Panc1 (cell line): ENCODE measurements at places on chromosomes 3 and 15.

GRCh38 chr3:1421577-1421976, 328.8 kb downstream of the CNTN6 start:
- no peak for DNase-seq

DNA sequence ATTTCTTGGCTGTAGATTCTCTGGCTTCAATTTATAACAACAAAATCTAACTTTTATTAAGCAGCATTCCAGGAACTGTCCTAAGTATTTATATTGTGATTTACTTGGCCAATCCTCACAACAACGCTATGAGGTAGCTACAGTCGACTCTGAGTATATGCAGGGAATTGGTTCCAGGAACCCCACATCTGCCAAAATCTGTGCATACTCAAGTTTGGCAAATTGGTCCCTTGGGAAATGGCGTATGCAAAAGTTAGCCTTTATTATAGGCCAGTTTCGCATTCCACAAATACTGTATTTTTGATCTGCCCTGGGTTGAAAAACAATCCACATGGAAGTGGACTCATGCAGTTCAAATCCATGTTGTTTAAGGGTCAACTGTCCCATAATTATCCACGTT, 53.9 kb downstream of the RAP2B start:
- no peak for DNase-seq

DNA sequence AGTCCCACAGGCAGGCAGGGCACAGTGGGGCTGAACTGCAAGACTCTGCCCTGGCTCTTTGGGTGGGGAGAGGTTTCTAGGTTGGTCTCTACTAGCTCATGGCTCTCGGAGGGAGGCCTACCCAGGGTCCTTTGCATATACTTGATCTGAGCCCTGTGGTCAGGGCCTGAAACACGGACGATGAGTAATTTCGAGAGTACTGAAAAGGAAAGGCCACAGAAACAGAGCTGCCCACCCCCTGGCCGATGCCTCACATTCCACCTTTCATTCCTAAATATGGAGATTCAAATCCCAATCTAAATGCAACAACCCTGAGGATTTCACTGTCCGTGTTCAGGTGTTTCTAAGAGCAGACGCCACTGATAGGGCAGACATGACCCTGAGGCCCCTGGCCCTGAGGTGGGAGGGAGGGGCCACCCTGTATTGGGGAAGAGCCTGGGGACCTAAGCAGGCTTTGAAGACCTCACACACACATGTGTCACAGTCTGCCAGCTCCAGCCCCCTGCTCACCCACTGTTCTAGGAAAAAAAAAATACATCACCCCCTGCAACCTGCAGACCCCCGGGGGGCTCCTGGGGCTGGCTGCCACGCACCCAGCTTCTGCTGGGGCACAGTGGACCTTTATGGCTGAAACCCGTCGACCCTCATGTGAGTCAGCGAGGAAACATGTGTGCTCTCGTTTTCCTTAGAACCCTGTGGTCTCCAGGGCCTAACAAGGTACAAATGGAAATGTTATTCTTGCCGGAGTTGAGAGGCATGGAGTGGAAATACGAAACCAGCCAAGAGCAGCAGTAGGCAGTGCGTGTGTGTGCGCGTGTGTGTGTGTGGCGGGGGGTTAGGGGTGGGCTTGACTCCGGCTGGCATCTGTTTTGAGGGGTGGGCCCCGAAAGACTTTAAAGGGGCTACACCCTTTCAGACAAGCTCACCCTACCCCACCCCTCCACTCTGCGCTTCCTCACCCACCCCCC, 112.7 kb downstream of the CHSY1 start:
- no peak for DNase-seq

GRCh38 chr3:5122741-5123706, 932 bp downstream of the ARL8B start:
- no peak for DNase-seq

- no peak for DNase-seq
Measured at GRCh38 chr3:73061416-73061815, at the start of gene EBLN2. Gene EBLN2, plus strand, starts transcription at chr3:73061659. Its CDS starts 423 bp downstream, at chr3:73062082.

GRCh38 chr3:72102112-72102616, 317.2 kb upstream of the PROK2 start:
- DNase-seq, result no peak

GRCh38 chr3:50121072-50122032, 32.6 kb downstream of the RBM5 start:
- DNase-seq, result peak; percentile 32

DNA sequence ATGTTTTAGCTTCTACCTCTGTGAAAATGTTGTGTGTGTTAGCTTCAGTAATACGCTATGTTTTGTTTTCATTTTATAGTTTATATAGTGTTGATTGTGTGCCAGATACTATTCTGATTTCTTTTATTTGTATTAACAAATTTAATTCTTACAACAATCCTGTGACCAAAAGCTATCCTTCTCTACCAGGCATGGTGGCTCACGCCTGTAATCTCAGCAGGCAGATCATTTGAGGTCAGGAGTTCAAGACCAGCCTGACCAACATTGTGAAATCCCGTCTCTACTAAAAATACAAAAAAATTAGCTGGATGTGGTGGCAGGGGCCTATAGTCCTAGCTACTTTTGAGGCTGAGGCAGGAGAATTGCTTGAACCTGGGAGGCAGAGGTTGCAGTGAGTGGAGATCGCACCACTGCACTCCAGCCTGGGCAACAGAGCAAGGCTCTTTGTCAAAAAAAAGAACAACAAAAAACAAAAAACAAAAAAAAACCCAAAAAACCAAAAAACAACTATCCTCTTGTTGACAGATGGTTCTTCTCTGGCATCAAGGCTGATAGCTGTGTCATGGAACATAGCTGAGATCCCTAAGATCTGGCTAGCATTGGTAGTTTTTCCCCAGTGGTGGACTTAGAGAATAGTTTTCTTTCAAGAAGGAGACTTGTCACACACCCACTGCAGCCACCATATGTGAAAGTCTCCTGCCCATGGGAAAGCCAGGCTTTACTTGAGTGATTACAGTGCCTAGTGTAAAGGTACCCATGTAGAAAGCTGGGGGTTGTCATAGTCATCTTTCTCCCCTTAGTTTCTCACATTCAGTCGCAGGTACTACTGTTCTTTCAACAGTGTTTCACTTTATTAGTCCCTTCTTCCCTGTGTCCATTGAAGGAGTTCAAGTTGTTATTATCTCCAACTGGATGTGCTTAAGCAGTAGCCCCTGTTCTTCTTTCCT, 116.5 kb downstream of the UBE2E2 start:
- DNase-seq, result no peak

- no peak for DNase-seq
Measured at GRCh38 chr3:18649666-18650363, 224.7 kb upstream of the SATB1 start.

DNA sequence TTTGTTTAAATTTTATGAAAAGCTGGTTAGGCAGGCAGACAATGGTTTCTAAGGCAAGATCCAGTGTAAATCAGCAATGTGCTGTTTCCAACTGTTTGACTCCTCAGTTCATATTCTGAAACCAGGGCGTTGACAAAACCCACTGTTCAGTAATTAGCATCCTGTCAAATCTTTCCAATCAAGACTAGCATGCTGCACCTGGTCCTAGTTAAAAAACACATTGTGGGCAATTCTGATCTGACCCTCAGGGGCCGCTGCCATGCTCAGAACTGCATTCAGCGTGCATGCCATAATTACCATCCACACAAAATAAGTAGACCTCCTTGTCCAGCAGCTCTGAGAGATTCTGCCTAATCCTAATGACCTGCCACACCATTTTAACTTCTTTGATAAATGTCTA, 20.9 kb upstream of the RBP1 start:
- no peak for DNase-seq

DNA sequence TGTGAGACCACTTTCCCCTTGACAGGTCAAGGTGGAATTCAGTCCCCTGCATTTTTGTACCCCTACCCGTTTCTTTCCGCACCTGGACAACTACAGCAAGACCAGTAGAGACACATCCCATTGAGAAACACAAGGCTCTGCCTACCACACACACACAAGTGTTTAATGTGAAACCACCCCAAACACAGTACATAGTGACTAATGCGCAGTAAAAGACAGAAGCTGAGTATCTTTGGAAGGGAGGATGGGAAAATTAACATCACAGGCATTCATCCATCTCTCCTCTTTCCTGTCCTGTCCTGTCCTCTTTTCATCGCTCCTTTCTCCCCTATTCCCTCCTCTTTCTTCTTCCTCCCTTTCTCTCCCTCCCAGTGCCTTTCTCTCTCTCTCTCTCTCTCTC, 64.8 kb downstream of the SCN11A start:
- no peak for DNase-seq

GRCh38 chr3:124413989-124414598, 316.2 kb upstream of the UMPS start:
- DNase-seq, result no peak

DNA sequence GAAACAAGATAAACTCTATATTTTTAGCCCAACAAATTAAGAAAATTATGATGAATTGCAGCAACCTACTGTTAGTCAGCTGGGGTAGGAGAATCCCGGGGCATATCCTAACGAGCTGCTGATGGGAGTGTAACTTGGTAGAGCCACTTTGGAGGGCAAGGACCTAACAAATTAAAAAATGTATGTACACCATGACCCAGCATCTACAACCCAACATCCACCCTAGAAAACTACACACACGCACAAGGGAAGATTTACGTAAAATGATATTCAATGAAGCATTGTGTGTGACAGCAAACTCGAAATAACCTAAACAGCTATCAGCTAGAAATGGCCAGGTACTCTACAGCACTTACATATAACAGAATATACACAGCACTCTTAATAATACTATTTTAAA, 1.9 kb downstream of the BCL2A1 start:
- DNase-seq, result no peak

GRCh38 chr15:39729500-39729899, 53.1 kb downstream of the FSIP1 start:
- no peak for DNase-seq

DNA sequence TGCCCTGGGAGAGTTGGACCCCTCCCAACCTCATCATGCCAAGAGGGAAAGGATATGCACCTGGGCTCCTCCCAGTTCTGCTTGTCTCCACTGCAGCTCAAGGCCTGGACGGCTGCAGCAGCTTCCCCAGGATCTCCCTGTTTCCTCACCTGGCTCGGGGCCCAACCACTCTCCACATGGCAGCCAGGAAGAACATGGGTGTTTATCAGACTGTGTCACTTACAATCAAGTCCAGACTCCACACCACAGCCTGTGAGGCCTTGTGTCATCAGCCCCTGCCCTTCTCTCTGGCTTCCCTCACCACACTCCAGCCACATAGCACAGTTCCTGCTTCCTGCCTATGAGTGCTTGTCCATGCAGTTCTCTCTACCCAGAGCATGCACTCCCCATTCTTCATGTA, 534.4 kb downstream of the EPHB1 start:
- DNase-seq, result no peak

GRCh38 chr3:118817748-118818165, 216.9 kb downstream of the IGSF11 start:
- DNase-seq, result no peak

- DNase-seq, result no peak
Measured at GRCh38 chr3:162338514-162338913, 841.9 kb downstream of the OTOL1 start.

GRCh38 chr15:46941241-46941640, 776.1 kb upstream of the SEMA6D start:
- DNase-seq, result no peak

DNA sequence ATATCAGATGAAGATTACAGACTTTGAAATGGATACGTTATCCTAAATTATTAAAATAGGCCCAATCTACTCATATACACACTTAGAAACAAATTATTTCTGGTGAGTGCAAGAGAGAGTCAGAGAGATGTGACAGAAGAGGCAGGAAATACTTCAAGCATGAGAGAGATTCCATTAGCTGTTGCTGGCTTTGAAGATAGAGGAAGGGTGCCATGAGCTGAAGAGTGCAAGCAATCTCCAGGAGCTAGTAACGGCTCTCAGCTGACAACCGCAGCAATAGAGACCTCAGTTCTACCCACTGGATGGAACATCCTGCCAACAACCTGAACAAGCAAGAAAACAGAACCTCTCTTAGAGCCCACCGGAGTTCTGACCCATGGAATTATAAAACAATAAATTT, 270.7 kb upstream of the SLITRK3 start:
- DNase-seq, result no peak

DNA sequence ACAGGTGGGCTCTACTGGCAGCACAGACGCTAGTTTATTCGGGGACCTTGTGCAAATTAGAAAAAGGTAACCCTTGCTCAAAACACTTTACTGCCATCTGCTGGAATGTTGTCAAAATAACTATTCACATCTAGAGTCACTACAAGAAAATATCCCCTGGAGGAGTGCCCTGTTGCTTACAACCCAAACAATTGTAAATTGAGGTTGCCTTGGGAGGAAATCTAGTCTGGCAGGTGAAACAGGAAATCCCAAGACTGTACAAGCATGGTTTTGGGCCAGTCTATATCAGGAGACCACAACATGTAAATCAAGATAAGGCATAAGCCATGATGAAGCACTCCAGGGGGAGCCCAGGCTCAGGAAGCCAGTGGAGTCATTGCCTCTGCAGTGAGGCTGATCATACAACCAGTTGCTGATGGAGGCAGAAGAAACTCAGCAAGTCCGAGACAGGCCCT, 136.8 kb upstream of the ACP3 start:
- peak; percentile 45 for DNase-seq

DNA sequence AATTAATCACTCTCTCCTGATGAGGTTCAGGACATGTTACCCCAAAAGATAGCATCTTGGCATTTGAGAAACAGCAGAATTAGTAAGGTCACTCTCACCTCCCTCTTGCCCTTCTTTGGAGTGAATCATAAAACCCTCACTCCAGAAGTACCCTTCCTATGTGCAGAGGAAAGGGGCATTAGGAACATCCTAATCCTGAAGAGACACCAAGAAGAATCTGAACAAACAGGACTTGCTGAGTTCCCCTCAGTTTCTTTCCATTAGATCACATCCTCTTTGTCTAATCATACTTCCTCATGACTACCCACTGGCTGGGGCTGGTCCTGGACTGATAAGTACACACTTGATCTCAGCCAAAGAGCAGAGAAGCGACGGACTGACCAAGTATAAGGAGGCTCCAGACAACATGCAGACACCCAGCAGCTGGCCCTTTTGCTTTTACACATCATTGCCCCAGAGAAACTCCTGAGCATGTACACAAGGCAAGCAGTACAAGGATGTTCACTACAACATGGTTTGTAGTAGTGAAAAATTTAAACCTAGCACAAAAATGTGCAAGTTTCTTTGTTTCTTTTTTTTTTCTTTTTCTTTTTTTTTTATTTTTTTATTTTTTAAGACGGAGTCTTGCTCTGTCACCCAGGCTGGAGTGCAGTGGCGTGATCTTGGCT, 15.0 kb upstream of the TM6SF1 start:
- DNase-seq, result no peak

DNA sequence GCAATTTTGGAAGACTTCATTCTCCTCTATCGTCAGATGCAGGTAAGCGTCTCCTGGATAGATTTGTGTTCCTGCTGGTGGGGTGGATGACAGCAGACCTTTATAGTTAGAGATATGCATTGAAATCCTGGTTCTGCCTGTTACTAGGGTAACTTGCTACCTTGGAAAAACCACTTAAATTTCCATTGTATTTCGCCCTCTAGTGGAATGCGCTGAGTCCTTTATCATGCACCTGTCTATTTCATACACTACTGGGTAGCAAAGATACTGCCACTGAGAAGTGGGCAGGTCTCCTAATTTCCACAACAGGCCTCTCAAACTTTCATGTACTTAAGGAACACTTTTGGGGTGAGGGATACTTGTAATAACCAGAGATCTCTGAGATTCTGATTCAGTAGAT, 209.5 kb upstream of the SUCLG2 start:
- DNase-seq, result no peak

GRCh38 chr3:192244591-192244990, 482.8 kb downstream of the FGF12 start:
- no peak for DNase-seq

GRCh38 chr15:62071711-62072308, 5.0 kb downstream of the C2CD4A start:
- DNase-seq, result no peak

- no peak for DNase-seq
Measured at GRCh38 chr3:1600206-1600605, 498.5 kb upstream of the CNTN4 start.
